Activated CD4-positive, alpha-beta T cell treated with anti-CD3 and anti-CD28 coated beads for 4 hours (primary cell): ENCODE measurements at places on chromosomes 13 and 19.

DNA sequence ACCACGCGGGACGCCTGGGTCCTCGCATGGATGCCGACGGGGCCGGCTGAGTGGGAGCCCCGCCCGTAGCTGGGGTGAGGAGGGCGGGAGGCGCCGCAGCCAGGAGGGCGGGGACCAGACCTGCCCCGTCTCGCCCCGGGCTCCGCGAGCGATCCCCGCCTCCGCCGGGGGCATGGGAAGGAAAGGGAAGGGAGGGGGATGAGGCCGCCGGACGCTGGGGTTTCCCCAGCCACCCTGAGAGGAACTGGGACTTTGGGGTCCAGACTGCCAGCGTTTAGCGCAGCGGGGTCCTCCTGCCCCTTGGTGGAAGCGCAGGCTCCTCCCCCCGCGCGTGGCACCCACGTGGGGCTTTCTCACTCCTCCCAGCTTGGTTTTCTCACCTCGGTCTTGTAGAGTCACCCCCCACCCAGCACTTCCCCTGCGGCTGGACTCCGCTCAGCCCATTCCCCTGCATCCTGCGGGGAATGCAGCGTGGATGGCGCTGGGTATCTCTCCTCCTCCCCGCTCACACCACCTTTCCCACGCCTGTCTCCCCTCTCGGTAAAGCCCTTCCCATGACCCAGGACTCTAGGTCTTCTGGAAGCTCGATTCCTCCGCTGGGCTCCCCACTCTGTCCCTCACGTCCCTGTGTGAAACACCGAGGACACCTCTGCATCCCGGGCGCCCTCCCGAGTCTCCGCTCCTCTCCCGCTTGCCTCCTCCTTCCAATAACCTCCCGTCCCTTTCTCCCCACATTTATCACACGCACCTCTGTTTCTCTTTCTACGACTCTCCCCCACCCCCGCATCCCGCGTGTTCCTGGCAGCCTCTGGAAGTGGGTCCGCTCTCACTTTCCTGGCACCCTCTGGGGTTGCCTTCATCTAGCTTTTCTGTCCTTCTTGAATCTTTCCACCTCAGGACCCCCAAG is 2.1 kb downstream of the TGFB1 start:
- DNase-seq, result peak; percentile 82

DNA sequence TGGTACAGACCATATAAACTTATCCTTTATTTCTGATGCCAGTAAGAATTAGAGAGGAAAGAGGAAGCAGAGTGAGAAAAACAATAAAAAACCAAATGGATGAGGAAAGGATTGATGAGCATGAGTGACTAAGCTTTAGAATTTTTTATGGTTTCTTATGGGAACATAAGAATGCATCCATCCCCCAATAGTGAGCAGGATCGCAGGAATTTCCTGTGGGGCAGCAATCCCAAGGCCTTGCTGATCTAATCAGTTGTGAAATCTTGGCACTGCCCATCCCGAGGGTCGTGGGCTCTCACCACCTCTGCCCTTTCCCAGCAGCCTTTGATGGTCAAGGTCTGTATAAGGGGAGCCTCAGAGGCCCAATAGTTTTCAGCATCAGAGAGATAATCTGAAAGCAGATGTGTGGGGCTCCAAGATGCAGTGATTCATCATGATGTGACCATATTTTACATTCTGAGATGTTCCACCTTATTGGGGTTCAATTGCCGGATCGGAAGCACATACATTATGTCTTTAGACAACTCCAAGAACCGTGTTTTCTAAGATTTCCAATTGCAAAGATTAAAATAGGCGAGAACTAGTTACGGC is 222.1 kb downstream of the DNAJC15 start:
- DNase-seq, result no peak

GRCh38 chr13:81986308-81986707 is 1645.4 kb upstream of the SPRY2 start:
- DNase-seq, result no peak

GRCh38 chr19:43362179-43362578 is 8.7 kb downstream of the CD177 start:
- no peak for DNase-seq

DNA sequence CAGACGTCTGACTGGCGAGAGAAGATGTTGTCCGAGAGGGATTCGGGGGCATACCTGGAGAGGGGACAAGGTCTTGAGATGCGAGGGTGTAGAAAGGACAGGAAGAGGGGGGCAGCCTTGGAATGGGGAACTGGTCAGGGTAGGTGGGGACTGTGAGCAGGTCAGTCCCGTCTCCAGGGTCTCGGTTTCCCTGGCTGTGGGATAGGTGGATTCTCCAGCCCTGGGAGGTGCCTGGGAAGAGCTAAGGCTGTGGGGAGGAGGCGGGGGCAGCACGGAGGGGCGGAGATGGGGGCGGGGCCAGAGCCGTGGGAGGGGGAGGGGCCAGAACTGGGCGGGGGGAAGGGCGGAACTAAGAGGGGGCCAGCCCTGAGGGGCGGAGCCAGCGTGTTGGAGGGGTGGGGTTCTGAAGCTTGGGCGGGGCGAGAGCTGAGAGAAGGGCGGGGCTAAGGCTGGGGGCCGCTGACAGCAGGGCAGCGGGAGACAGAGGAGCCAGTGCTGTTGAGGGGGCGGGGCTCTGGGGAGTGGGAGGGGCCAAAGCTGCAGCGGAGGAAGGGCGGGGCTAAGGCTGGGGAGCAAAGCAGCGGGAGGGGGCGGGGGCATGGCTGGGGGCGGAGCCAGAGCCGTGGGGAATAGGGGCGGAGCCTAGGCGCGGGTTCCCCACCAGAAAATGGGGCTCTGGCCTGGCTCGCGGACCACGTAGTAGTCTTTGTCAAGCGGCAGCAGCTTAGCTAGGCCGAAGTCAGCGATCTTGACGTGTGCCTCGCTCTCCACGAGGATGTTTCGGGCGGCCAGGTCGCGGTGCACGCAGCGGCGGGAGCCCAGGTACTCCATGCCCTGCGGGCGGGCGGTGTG is 9.5 kb upstream of the INSL3 start:
- no peak for DNase-seq
